Cardiac septum (tissue), 1 donor: ENCODE measurements at places on chromosomes 4 and X. TPM values are rescaled to one million over a fixed set of nuclear protein-coding genes. Genes with fewer than 3 reads are reported as not detected.

DNA sequence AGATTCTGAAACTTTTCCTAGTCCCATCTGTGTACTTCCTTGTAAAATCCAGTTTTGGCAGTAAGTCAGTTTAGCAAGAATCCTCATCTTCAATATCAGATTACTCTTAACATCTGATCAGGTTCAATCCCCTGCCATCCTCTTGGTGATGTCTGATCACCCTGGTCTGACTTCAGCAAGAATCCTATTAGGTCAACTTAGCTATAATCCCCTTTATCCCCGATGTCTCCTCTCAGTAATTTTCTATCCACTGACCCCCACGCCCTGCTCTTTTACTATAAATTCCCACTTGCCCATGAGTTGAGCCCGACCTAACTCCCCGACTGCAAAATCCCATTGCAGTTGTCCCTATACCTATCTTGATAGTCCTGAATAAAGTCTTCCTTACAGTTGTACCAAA, 57.9 kb upstream of the PRSS48 start:
- DNase-seq = no peak

GRCh38 chr4:14478504-14478903, 523.8 kb upstream of the CPEB2 start:
- no peak for DNase-seq

Gene NXF2B
- total RNA-seq = not detected

DNA sequence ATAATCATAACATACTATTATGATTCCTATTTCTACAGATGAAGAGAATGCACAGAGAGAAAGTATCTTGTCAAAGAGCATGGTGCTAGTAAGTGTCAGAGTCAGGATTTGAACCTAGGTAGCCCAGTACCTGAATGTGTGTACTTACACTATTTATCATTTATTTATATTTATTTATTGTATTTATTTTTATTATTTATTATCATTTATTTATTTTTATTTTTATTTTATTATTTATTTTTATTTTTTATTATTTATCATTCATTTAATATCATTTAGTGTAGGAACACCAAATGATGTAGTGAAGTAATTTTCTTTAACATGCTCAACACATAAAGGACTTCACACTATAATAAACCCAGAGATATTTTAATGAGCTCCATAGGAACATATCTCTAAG, 209.4 kb upstream of the ZFP42 start:
- DNase-seq = no peak

Gene TMSB15C
- total RNA-seq = 0.24 TPM

DNA sequence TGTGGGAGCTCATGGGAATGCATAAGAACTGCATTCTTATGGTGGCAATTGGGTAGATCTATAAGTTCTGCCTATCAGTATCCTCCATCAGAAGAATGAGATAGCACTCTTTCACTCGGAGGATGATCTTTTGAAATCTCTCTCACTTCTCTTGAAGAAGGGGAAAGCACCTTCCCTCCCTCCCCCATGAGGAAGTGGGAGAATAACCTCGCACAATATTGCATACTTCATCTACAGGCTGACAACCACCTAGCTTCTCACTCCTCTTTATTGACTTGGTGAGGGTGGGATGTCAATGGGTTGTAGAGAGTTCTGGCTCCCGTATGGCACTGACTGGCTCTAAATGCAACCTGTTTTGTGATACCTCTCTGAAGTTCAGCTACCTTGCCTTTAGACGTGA, 146.7 kb upstream of the SPOCK3 start:
- no peak for DNase-seq

GRCh38 chr4:51825341-51825740, 17.6 kb upstream of the DCUN1D4 start:
- DNase-seq = no peak
